IPS DF 6.9 (cell line): ENCODE measurements at places on chromosomes 3 and 15.

GRCh38 chr3:155739154-155739553 is 5.7 kb downstream of the PLCH1 start:
- DNase-seq = no peak

- DNase-seq = no peak
These were observed 45.7 kb upstream of the LCTL start for GRCh38 chr15:66611257-66612053.

- DNase-seq = peak; percentile 11
These were observed 19.7 kb upstream of the TCAIM start for GRCh38 chr3:44318891-44319311.

- no peak for DNase-seq
These were observed 3.8 kb downstream of the TCTA start for GRCh38 chr3:49415931-49416601.

- no peak for DNase-seq
These were observed 37.6 kb upstream of the CLDN18 start for GRCh38 chr3:137972396-137972795.

GRCh38 chr3:58392181-58392580 is 41.5 kb downstream of the PDHB start:
- no peak for DNase-seq

- DNase-seq = no peak
These were observed 113.7 kb upstream of the SMAD3 start for GRCh38 chr15:66951531-66952320.

- no peak for DNase-seq
These were observed 184.3 kb upstream of the LINGO1 start for GRCh38 chr15:77816983-77817382.

GRCh38 chr3:149122721-149123578 is 6.5 kb upstream of the HPS3 start:
- DNase-seq = no peak

GRCh38 chr3:103894162-103894822 is 1459.5 kb downstream of the ZPLD1 start:
- DNase-seq = no peak

- DNase-seq = no peak
These were observed 34.7 kb downstream of the RPL22L1 start for GRCh38 chr3:170835336-170835735.

- DNase-seq = no peak
These were observed 507 bp upstream of the JMJD7 start for GRCh38 chr15:41827290-41827879.

DNA sequence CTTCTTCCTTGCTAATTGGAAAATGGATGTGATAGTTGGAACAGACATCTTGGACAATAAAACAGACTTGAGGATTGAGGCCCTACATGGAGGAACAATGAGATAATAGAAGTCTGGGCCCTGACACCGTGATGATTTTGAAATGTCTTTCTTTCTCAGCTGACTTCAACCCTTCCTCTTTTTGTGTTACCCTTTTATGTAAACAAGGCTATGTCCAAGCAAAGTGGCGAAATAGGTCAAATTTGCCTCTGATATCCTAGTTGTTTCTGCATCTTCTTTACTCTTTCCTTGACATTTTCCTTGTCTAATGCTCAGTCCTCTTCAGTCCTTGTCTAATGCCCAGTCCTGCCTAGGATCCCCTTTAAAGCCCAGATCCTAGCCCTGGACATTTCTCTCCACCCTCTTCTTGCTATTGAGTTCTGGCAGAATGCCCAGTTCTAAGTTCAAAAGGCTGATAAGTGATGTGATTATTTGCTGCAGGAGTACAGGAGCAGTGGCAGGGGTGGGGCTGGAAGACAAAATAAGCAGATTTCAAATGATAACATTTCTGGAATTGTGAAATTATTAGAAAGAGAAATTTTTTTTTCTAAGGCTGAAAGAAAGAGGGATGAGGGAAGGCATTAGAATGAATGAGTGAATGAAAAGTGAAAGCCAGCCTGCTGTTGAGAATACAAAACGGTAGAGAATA is 6.5 kb upstream of the VPS8 start:
- no peak for DNase-seq

DNA sequence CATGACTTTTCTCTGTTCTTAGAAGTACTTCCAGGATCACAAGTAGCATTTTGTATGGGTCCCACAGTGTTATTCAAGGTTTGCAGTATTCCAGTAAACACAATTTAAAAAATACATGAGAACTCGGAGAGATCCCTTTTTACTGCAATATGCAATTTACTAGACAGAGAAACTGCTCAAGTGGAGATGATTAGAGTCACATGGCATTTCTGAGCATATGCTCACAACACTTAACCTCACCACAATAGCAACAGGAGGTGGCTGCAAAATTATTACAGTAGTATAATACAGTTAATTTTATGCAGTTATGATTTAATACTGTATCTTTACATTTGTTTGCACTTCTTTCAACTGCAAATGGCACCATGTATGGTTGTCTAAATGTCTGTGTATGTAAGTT is 87.5 kb downstream of the PIK3CB start:
- DNase-seq = no peak

DNA sequence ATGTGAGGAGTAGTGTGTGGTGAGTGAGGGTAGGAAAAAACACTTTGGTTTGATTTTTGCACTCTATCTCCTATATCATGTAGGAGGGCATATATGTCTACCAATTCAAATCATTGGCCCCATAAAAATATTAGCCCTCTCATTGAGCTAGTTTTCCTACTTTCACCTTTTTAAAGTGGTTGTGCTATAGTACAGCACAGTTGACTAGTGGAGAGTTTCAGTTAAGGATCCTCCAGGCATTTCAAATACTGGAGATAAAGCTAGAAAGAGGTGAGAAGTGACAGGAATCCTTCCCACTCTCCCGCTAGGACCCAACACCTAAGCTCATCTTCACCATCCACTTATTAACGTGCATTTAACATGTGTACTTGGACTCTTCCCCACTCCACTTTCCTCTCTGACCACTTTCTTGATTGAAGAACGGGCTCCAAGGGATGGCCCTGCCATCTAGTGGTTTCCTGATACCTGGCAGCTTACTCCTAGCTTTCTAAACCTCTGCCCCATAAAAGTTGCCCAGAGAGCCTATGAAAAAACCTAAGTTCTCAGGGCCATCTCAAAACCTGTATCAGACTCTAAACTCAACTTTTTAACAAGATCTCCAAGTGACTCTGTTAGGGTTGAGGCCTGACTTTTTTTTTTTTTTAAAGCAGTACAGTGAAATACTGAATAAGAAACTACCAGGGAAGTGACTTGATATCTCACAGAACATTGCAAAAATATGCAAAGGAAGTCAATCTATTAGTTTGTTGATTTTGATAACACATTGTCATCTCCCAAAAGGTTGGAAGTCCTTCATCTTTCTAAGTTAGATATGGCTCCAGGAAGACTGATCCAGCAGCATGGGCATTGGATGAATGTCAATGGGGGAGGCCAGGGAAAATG is 17.9 kb downstream of the IL12A start:
- no peak for DNase-seq

DNA sequence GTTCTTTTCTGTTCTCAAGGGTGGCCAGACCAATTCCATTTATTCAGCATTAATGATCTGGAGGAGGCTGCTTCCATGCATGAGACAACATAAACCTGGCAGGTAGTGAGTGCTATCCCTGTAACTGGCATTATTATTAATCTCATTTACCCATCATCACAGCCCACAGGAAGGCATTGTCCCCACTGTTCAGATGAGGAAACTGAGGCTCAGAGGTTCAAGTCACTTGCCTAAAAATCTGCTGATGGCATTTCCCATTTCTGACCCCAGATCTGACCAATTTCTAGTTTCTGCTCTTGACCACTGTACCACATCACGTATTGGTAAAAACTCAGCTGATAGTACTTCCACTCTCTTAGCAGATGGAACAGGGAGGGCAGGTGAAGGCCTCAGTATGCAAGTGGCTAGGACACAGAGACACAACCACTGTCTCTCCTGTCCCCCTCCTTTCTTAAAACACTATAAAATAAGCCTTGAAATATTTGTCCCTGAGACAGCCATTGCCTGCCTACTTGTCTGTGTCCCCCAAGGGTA is 36.1 kb downstream of the TRANK1 start:
- DNase-seq = no peak
